ENCODE measurements at places on chromosomes 13 and 19. TPM values are rescaled to one million over a fixed set of nuclear protein-coding genes. Genes with fewer than 3 reads are reported as not detected.

The ZNF320 gene
- 8.6 TPM for polyA plus RNA-seq

The MARCHF2 gene
- 50.1 TPM for polyA plus RNA-seq

GRCh38 chr19:11519138-11519537 is 9.8 kb downstream of the ECSIT start:
- no peaks in the 10 kb centered on the region for H3K27me3 ChIP-seq
- no peaks in the 10 kb centered on the region for H3K36me3 ChIP-seq
- no peak overlapping the region for H3K27ac ChIP-seq
- no peak for DNase-seq

GRCh38 chr13:112752711-112753541 is 63.1 kb downstream of the ATP11A start:
- no peak overlapping the region for H3K4me3 ChIP-seq
- H3K4me1 ChIP-seq, result no peaks in the 10 kb centered on the region
- H3K27me3 ChIP-seq, result no peaks in the 10 kb centered on the region
- H3K27ac ChIP-seq, result no peak overlapping the region
- DNase-seq, result no peak
- no peaks in the 10 kb centered on the region for H3K36me3 ChIP-seq
